ENCODE measurements at places on chromosomes 5 and 9. TPM values are rescaled to one million over a fixed set of nuclear protein-coding genes. Genes with fewer than 3 reads are reported as not detected.

DNA sequence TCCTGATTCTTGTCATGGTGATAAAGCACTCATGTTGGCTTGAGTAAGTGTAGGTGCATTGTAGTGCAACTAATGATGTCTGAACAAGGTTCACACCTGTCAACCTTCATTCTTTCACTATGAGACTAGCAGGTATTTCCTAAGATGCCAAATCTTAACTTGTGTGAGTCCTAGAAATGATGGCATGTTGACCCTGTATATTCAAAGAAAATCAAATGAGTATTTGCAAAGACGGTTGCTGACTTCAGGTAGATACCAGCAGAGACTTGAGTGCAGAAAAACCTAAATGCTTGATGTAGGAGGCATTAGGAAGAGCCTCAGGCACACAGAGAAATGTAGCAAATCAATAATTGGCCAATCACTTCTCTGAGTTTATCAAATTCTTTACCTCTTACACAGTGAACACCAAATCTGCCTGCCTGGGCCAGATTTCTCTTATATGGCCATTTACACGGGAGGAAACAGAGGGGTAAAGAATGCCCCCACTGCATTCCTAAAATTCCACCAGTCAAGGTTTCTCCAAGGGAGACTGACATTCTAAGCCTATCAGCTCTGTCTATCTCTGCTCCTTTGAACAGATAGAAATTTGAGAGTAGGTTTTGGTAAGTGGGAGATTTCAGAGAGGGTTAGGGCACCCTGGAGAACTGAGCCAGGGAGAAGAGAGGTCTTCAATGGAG is 488.6 kb upstream of the WWC1 start:
- DNase-seq, result no peak

SERF1A gene
- polyA plus RNA-seq, result 1.3 TPM

GRCh38 chr5:5666369-5666768 is 243.9 kb downstream of the ICE1 start:
- no peak for DNase-seq

DNA sequence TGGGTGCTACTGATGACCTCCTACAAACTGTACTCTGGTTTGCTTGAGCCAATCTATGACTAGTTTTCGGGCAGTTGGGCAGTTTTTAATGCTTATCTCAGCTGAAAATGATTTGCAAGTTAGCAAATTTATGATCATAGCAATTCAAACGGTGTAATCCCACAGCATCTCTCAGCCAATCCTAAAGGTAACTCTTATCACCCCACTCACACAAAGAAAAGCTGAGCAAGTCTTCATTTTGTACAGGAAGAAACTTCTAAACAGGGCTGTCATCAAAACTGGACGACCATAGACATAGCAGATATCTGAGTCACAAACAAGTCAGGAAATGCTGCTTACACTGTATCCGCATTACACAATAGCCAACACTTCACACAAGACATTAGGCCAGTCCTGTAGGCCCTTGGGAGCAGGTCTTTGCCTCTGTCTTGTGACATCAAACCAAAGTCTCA is 2.6 kb upstream of the ENC1 start:
- DNase-seq, result no peak

DNA sequence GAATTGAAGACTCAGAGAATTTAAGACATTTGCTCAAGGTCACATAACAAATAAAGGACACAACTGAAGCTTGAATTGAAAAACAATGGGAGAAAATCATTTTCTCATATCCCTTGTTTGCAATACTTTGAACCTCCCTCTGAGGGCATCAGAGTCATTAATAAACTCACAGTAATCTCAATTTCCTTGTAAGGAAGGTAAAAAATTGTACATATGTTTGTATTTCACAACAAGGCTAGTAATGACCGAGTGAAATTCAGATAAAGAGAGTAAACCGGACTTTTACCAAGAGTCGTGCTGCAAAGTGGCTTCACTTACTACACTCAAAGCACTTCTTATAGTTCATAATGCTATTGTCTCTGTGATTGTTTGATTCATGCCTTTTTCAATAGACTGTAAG is 665.0 kb downstream of the NR2F1-AS1 start:
- no peak for DNase-seq

DNA sequence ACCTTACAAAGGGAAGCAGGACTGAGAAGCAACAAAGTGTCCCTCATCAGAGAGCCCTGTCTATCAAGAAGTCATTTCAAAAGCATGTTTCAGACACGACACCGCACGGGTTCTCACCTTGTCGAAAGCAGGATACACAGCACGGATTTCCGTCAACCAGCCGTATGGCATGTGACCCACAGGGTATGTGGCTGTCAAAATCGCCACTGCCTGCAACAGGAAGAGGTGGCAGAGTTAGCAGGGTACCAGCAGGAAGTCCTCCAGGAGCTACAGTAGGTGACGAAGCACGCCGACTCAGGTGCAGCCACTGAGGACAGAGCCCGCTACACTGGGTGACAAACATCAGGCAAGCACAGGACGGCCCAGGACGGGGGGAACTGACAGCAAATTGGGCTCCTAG is 81.2 kb downstream of the OTULIN start:
- no peak for DNase-seq

- no peak for DNase-seq
Measured at GRCh38 chr5:170511551-170512258, 7.9 kb downstream of the KCNIP1 start.

DNA sequence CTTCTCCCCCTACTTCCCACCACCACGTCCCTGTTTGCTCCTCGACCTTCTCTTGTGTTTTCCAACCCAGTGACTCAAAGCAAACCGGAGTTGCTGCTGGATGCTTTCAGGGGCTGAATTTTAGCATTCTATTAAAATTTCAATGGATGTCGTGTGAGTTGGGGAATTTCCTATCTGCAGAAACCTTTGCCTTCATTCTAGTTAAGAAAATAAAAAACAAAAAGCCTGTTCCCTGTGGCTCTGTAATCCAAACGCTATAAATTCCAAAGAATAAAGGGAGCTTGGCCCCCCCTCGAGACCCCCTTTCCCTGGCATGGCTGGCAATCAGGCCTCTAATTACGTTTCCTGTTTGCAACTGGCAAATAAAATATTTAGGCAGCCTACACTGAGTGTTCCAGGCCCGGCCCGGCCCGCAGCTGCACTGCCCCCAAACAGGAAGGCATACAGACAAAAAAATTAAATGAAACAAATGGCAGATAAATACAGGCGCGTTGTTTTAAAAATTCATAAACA is 139.4 kb upstream of the PPP1R26 start:
- DNase-seq, result no peak

- DNase-seq, result no peak
Measured at GRCh38 chr5:58446024-58446423, 13.9 kb downstream of the PLK2 start.

DNA sequence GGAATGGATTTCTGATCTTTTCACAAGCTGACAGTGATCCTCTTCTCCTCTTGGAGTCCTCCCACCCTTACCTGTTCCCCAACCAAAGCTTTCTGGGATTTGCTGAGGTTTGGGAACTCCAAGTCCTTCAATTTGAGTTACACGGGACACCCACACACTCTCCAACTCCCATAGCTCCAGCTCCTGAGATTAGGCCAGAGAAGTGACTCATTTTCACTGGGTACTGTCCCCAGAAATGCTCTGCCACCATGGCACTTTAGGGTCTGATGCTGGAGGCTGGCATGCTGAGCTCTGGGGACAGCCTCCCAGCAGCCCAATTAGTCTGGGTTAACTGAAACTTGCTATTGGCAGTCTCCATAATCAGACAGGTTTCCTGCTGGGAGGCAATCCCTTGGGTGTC is 14.0 kb upstream of the HRCT1 start:
- no peak for DNase-seq

ISOC1 gene
- 52.9 TPM for polyA plus RNA-seq
